ENCODE measurements at places on chromosomes 4 and X.

GRCh38 chr4:4311193-4311592 is 21.1 kb downstream of the ZBTB49 start:
- no peak for DNase-seq

DNA sequence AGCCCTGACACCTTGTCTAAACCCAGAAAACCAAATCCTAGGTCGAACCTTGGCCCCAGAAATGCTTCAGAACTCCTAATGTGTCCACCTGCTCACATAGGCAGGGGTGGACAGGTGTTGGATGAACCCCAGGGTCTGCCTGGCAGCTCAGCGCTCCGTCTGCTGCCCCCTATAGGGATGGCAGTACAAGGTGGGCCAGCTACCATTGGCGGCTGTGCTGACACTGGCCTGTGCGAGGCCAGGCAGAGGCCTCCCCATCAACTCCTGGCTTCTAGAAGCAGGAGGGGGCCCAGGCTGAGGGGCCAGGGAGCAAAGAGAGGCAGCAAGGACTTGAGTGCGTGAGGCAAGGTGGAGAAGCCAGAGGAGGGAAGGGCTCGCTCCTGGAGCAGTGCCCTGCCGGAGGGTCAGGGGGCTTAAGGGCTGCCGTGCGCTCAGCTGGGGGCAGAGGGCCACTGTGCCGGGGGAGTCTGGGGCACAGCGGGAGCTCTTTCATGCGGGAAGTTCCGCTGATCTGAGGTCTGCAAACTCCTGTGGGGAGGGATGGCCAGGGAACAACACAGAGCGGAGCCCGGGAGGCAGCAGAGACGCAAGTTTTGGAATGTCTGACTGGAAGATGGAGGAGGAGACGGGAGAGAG is 20.6 kb downstream of the CCNQ start:
- DNase-seq: no peak

DNA sequence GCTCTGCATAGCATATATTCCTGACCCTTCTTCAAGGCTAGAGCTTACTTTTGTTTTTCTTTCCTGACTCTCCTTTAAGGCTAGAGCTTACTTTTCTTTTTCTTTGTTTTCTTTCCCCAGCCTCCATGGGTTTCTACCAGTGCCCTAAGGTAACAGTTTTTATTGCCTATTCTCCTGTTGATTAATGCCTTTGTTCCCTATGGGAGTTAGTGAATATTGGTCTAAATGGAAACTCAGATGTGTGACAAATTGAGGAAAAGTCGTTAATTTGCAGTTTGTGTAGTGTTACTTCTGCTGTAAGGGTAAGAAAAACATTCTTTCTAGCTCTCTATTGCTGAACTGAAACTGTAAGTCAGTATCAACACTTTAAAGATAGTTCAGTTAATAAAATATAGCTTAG is 358.7 kb downstream of the IL15 start:
- no peak for DNase-seq

GRCh38 chr4:173254646-173255045 is 79.5 kb downstream of the HMGB2 start:
- no peak for DNase-seq

GRCh38 chr4:6561706-6562371 is 13.2 kb upstream of the MAN2B2 start:
- no peak for DNase-seq

DNA sequence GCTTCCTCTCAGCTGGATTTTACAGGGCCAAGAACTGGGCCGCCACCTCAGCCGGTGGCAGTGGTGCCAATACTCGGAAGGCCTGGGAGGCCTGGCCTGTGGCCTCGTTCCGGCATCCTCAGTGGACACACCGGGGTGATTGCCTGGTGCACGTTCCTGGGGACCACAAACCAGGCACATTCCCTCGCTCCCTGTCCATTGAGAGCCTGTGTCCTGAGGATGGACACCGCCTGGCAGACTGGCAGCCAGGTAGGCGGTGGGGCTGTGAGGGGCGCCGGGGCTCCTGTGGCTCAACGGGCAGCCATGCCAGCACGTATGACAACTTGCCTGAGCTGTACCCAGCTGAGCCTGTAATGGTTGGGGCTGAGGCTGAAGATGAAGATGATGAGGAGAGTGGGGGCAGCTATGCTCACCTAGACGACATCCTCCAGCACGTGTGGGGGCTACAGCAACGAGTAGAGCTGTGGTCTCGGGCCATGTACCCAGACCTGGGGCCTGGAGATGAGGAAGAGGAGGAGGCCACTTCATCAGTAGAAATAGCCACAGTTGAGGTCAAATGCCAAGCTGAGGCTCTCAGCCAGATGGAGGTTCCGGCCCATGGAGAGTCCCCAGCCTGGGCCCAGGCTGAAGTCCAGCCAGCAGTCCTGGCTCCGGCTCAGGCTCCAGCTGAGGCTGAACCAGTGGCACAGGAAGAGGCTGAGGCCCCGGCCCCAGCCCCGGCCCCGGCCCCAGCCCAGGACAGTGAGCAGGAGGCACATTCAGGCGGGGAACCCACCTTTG is 70.4 kb downstream of the STARD8 start:
- DNase-seq: no peak

GRCh38 chr4:137283737-137284136 is 248.6 kb downstream of the PCDH18 start:
- peak; percentile 27 for DNase-seq

DNA sequence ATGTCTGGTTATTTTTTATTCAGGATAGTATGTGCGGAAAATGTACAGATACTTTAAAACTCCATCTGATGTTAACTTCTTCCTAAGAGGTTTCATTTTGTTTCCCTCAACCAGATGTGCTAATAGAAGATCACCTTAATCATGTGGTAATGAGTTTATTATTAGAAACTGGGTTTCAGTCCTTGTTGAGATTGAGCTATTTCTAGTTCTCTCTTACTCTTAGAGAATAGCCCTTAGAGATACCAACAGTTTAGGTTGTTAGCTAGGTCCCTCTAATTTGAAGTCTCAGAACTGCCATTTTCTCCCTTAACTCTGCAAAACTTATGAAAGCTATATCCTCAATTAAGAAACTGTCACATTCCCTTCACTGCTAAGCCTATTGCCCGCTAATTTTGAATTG is 13.0 kb downstream of the FAM47A start:
- DNase-seq: no peak

DNA sequence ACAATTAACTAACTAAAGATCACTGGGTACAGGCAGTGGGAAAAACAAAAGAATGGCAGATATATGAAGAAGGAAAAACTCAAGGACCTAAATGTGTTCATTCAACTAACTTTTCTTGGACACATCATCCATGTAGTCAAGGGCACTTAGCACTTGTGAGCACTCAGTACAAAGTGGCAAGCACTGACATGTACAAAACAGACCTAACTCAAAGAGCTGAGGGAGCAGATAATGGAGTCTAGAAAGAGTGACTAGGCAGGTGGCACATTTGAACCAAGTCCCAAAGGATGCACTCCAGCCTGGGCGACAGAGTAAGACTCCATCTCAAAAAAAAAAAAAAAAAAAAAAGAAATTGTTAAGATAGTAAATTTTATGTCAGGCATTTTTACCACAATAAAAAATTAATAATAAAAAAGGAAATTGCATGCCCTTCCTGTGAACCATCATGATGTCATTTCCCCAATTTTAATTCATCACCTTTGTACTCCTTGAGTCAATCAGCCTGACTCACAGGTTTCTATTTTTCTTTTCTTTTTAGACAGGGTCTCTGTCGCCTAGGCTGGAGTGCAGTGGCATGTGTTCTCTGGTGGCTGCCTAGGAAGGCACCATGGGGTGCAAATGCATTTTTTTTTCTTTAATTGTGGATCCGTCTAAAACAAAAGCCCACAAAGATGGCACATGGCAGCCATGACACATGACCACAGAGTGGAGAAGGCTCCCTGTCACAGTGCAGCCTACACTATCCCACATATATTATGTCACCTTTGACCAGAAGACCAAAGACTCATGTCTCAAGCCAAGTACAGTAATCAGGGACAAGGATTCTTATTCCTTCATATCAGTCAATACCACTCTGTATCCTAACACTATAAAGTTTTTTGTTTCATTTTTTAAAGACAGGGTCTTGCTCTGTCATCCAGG is 91.9 kb downstream of the CHST7 start:
- DNase-seq: no peak

GRCh38 chr4:152259866-152260265 is 276.0 kb downstream of the FBXW7 start:
- DNase-seq: no peak

GRCh38 chr4:78610546-78611214 is 59.1 kb downstream of the ANXA3 start:
- DNase-seq: no peak

- no peak for DNase-seq
These were observed 145.0 kb upstream of the LEF1 start for GRCh38 chr4:108313546-108314339.

DNA sequence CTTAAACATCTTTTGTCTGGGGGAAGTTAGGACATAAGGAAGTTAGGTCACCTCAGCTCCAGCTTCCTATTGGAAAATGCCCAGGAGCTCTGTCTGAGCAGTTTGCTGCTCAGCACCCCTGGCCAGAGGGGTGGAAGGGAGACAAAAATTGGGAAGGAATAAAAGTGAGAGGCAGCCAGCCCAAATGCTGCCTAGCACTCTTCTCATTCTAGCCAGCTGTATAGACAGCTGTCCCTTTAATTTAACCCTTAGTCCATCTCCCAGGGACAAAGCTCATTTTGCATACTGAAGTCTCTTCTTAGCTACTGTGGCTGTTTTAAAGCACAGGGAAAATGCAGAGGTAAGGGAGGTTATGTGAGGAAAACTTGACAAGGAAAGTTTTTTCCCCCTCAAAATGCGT is 89.5 kb upstream of the CITED1 start:
- DNase-seq: peak; percentile 32

DNA sequence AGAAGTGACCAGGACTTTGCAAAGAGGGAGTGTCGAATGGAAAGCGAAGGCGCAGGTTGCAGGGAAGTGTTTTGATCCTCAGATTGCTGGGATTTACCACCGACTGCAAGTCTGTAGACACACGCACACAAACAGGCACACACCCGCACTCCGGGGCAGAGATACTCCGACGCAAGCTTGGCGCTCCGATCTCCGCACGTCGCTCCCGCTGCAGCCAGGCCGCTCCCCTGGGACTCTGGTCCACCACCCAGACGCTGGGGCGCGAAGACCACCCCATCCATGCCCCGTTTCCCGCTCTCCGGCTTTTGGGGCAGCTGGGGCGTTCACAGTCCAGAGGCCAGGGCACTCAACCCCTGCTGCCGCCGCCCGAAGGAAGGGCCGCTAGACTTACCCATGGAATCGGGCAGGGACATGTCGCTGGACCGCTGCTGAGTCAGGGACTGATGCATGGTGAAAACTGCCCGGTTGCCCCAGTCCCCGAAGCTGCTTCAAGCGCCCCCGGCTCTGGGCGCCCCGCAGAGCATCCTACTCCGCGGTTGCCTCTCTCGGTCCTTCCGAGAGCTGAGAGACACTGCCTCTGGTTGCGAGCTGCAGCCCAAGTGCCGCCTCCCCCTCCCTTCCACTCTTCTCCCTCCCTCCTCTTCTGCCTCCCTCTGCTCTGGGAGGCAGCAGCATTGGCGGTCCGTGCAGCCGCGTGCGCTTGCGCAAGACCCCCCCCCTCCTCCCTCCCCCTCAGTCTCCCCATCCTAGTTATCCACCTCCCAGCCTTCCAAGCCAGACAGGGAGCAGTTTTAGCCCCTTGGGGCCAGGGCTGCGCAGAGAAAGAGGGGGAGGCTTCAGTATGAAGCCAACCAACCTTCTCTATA is at the start of gene TMEM255A:
Gene TMEM255A (minus strand): TSS at position 601 of the 866 bp plus-strand sequence. CDS start 152 bp downstream, at position 449.
- no peak for DNase-seq

GRCh38 chrX:78661836-78662235 is 2.7 kb upstream of the RTL3 start:
- DNase-seq: no peak

DNA sequence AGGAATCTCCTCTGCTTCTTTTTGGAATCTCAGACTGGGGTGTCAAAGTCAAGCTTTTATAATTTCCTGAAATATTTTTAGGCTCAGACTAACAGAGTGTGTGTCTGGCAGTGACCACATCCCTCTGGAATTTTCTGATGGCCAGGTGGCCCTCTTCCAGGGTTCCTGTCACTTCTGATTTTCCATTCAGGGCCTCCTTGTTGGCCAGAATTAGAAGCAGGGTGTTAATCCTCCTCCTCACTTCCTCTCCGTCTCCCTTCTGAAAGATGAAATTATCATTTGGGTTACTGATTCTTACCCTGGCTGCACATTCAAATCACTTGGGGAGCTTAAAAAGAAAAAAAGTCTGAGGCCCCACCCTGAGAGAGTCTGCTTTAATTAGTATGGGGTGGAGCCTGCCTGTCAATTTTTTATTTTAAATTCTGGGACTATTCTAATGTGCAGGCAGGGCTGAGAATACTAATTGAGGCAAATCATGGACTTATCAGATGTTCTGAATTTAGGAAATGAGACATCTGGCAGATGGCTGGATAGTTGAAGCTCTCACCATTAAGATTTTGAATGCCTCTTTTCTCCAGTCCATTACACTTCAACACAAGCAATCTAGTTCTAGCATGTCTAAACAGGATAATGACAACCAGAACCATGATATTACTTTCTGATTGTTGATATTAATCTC is 43.2 kb downstream of the HAND2 start:
- DNase-seq: no peak

- peak; percentile 64 for DNase-seq
These were observed 34.0 kb upstream of the GYPA start for GRCh38 chr4:144174401-144175067.

DNA sequence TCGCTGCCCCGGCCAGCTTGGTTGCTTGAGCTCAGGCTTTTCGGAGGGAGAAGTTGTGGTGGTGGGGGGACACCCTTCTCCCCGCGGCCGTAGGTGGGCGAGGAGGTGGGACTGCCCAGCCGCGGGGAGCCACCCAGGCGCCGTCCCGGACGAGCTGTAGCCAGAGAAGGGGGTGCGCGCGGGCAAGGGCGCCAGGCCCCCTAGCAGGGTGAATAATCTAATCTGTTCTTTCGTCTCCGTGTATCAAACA is 3.1 kb downstream of the MID1IP1 start:
- DNase-seq: no peak

- no peak for DNase-seq
These were observed 182.2 kb upstream of the GATB start for GRCh38 chr4:151942971-151943370.

- DNase-seq: no peak
These were observed 1.2 kb upstream of the TMSB4X start for GRCh38 chrX:12973561-12974304.

DNA sequence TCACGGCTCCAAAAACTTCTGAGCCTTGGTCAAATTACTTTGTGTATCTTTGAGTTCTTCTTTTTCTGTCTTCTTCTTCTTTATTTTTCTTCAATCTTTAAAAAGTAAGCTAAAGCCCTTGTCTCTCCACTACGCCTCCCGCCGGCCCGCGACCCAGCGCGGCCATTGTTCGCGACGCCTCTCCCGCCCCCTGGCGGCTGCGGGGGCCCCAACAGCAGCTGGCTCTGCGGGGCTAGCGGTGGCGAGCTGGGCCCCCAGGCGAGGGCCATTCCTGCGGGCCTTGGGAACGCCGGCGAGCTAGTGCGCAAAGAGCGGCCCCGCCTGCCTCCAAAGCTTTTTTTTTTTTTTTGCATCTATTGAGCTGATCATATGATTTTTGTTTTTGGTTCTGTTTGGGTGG is 119.1 kb downstream of the TGIF2LX start:
- no peak for DNase-seq

- DNase-seq: no peak
These were observed 800 bp downstream of the KDM5C start for GRCh38 chrX:53223955-53224859.

Measured in SK-MEL-5 (cell line).